ENCODE measurements at places on chromosomes 1 and 21. TPM values are rescaled to one million over a fixed set of nuclear protein-coding genes. Genes with fewer than 3 reads are reported as not detected.

GRCh38 chr1:227712648-227713047, 22.5 kb downstream of the JMJD4 start:
- DNase-seq, result no peak

GRCh38 chr21:44363278-44363677, 9.9 kb downstream of the TRPM2 start:
- no peak for DNase-seq

DNA sequence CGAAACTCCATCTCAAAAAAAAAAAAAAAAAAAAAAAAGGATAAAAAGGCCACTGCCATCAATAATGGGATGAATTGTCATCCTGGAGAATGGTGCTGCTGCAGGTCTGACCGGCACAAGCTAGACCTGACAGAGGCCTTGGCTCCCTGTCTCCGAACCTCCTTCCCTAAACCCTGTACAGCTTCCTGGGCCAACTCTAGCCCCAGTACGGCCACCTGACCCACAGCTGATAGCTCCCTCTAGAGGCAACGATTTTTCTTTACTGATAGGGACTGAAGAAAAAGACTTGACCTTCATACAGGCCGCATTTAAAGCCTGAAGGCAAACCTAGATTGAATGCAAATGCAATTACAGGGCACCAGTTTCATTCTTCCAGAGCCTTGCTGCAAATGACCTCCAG, 30.7 kb downstream of the NOL9 start:
- no peak for DNase-seq

GRCh38 chr1:199858856-199859255, 168.7 kb upstream of the NR5A2 start:
- no peak for DNase-seq

DNA sequence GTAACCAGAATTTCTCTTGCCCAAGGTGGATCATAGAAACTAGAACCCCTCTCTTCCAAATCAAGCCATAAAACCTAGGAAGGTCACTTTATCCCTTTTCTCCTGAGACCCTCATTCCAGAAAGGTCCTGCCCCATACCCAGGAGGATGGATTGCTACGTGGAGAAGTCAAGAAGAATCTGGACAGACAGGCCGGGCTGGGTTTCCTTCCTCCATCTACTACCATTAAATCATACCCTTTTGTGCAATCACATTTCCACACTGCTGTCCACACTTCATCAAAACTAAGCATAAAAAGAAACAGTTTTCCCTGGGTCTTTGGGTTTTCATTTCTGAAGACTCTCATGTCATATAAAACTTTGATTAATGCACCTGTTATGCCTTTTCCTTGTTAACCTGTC, 65.4 kb downstream of the C21orf91 start:
- DNase-seq, result no peak

DNA sequence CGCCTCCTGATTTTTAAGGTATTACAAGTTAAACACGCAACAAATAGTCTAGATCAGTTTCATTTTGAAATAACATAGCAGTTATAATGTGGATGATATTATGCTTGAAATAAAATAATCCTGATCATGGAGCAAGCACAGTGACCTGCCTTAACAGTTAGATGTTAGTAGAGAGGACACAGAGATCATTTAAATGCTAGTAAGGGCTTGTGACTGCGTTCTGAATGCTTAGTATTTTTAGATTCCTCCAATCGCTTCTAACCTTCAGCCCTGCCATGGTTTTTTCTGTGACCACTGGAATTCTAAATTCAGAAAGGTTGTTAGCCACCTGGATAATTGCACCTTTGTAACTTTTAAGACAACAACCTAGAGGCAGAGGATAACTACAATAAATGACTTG, 46.4 kb downstream of the KIF26B start:
- DNase-seq, result no peak

TNFAIP8L2 gene
- 28.7 TPM for total RNA-seq

DNA sequence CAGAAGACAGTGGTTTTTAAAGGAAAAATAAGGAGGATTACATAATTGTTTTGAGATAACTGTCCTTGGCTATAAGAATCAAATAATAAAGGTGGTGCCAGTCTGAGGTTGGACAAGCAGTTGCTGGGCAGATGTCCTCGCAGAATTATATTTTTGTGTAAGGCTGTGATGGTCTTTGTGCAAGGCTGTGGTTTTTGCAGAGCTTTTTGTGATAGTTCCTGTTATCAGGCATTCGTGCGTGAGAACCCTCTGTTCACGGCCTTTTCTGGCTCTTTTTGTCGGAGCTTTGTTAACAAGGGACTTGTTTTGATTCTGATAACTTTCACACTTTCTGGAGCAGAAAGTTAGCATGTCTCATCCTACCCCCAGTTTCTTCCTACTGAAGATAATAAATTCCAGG, 33.4 kb downstream of the SH3BP5L start:
- DNase-seq, result no peak

GSTM5 gene
- total RNA-seq, result 0.46 TPM

- no peak for DNase-seq
Measured at GRCh38 chr21:45528981-45529784, 13.1 kb downstream of the SLC19A1 start.

GRCh38 chr1:25814549-25815087, 5.1 kb upstream of the MTFR1L start:
- no peak for DNase-seq

DNA sequence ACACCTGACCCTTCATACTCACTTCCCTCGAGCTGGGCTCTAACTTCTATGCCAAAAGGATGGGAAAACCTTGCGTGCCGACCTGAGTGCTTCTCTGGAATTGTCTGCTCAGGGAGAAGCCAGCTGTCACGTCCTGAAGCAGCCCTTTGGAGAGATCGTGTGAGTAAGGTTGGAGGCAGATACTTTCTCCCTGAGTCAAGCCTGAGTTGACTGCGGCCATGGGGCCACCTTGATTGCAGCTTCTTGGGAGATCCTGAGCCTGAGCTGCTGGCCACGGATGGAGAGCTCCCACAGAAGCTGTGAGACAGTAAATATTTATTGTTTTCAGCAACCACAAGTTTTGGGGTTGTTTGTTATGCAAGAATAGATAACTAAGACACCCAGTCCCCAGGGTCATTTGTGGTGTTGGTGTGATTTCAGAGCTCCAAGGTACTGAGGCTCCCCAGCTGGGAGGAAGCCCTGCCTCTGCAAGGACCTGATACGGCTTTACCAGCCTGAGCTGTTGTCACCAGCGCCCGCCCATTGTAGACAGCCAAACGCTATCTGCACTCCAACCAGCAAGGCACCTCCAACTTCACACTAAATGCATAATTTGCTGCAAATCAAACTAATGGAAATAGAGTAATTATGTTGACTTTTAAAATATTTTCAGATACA, 531.6 kb downstream of the PTPRU start:
- no peak for DNase-seq

DNA sequence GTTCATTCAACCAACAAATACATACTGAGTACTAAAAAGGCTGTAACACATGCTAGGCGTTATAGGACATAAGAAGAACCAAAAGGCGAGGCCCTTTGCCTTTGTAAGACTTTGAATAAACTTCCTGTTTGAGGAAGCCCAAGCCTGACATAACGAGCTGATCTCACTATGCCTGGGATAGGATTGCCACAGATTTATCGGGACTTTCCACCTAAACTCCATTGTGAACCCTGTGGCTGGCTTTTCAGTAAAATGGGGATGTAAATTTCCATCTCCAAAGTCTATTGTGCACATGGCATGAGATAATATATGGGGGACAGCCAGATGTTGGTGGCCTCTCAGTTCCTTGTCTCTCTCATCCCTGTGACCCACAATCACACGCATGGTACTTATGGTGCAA, 41.9 kb downstream of the LMO4 start:
- DNase-seq, result no peak
